GM23338 (cell line): ENCODE measurements at places on chromosomes 11 and 22.

GRCh38 chr11:59012398-59013265 is 73.3 kb downstream of the GLYATL1 start:
- DNase-seq: no peak

- DNase-seq: peak; percentile 80
These were observed 22.9 kb upstream of the MRPL17 start for GRCh38 chr11:6705905-6706535.

- no peak for DNase-seq
These were observed 48.2 kb downstream of the NECTIN1 start for GRCh38 chr11:119680541-119681360.

GRCh38 chr22:23850136-23850611 is 7.5 kb upstream of the SLC2A11 start:
- no peak for DNase-seq

DNA sequence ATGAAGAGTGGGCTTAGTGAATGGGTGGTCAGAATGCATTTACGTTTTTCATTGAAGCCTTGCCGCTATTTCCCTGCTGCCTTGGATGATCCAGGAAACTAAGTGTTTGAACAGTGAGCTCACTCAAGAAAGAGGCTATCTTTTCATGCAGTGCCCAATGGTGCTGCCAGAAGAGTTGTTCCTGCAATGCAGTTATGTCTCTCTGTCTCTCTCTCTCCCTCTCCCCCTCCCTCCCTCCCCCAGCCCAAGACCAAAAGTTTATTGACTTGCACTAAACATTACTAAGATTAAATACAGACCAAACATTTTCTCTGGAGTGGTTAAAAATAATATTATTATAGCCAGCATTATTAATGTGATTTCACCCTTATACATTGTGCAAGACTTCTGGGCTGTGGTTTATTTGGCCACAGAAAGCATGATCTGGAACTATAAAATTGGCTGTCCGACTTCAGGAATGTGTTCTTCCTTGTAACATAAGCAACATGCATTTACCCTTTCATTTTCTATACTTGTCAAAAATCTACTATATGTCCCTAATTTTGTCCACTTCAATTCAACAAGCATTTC is 6.6 kb upstream of the FUT4 start:
- no peak for DNase-seq

DNA sequence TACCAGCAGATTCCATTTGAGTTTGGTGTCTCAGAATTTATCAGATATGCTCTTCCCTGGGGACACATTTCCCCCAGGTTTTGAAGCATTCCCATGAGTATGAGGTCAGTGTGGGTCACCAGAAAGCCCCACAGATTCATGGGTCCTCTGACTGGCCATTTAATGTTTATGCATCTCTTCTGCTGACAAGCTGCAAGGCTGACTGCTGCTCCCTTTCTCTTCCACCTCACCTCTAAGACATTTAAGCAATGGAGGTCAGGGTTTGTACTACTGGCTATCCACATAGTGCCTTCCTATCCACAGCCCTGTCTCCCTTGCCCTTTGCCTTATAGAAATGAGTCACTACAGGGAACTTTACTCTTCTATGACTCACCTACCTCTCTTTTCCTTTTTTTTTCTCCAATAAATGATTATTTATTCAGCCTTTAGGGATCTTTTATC is 106.0 kb upstream of the TIMP3 start:
- DNase-seq: no peak

GRCh38 chr11:118657238-118657637 is 22.2 kb downstream of the TREH start:
- DNase-seq: peak; percentile 64

GRCh38 chr11:20308601-20309000 is 54.9 kb upstream of the HTATIP2 start:
- no peak for DNase-seq

DNA sequence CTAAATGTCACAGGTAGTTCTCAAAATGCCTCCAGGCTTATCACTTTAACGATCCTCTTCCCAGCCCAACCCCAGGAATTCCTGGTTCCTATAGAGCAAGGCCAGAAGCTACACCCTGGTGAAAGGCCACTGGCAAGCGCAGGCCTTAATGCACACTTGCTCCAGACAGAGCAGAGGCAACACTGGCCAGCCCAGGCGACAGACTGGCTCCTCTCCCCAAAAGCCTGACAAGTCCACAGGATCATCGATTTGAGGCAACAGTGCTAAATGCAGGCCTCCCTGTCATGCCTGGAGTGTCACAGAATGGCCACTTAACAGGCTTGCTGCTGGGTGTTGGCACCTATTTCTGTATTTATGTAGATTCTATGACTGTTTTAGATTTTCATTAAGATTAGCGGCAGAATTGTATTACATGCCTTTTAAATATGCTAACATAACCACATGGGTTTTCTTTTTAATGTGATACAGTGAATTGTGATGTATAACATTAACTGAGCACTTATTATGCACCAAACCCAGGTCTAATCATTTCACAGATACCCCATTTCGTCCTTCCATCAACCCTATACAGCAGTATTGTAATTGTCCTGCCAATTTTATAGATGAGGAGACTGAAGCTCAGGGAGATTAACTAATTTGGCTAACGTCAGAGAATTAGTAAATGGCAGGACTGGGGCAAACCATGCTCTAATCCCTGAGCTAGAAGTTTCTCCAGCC is 38.6 kb downstream of the PACSIN2 start:
- peak; percentile 48 for DNase-seq
